ENCODE measurements at places on chromosomes 11 and 22. TPM values are rescaled to one million over a fixed set of nuclear protein-coding genes. Genes with fewer than 3 reads are reported as not detected.

LARGE2 gene
- total RNA-seq: 0.16 TPM

DNA sequence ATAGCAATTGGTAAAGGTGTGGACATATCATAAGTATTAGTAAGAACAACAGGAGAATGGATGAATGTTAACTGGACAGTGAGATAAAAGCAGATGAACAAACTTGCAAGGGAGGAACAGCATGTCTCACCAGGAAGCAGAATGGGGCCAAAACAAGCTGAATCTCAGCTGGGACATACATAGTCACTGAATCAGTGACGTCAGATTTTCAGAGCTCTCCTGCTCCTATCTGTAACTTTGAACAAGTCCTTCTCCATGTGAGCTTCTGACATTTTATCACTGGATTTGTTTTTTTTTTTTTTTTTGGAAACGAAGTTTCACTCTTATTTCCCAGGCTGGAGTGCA, 118.7 kb downstream of the BBOX1 start:
- DNase-seq: no peak

CD3D gene
- not detected for total RNA-seq

GRCh38 chr11:118930094-118930712, 4.5 kb upstream of the BCL9L start:
- DNase-seq: peak; percentile 43
